ENCODE measurements at places on chromosomes 11 and 22.
A peak's percentile ranks its signal among the peaks of the same experiment; 100 is the strongest.

DNA sequence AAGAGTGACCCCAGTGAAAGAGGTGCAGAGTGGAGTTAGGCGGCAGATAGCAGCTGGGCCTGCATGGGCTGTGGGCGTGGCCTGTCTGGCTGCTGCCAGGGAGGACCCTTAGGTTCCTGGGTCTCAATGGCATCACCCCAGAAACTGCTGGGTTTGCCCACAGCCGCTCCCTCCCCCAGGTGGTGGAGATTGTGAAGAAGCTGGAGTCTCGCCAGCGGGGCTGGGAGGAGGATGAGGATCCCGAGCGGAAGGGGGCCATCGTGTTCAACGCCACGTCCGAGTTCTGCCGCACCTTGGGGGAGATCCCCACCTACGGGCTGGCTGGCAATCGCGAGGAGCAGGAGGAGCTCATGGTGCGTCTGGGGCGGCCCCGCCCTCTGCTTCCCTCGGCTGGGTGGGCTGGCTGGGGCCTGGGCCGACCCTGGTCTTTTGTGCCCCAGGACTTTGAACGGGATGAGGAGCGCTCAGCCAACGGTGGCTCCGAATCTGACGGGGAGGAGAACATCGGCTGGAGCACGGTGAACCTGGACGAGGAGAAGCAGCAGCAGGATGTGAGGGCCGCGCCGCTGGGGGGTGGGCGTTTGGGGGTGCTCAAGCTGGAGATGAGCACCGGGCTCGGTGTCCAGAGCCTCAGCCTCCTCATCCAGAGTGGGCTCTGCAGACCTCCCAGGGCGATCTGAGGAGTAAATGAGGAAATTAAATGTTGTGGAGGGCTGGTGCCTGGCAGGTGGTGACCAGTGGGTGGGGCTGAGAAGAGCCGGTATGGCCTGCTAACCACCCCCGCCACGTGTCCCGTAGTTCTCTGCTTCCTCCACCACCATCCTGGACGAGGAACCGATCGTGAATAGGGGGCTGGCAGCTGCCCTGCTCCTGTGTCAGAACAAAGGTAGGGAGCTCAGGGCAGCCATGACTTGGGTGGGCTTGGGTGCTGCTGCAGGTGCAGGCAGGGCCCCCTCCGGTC is 15.0 kb downstream of the SART1 start:
- no peak for DNase-seq

DNA sequence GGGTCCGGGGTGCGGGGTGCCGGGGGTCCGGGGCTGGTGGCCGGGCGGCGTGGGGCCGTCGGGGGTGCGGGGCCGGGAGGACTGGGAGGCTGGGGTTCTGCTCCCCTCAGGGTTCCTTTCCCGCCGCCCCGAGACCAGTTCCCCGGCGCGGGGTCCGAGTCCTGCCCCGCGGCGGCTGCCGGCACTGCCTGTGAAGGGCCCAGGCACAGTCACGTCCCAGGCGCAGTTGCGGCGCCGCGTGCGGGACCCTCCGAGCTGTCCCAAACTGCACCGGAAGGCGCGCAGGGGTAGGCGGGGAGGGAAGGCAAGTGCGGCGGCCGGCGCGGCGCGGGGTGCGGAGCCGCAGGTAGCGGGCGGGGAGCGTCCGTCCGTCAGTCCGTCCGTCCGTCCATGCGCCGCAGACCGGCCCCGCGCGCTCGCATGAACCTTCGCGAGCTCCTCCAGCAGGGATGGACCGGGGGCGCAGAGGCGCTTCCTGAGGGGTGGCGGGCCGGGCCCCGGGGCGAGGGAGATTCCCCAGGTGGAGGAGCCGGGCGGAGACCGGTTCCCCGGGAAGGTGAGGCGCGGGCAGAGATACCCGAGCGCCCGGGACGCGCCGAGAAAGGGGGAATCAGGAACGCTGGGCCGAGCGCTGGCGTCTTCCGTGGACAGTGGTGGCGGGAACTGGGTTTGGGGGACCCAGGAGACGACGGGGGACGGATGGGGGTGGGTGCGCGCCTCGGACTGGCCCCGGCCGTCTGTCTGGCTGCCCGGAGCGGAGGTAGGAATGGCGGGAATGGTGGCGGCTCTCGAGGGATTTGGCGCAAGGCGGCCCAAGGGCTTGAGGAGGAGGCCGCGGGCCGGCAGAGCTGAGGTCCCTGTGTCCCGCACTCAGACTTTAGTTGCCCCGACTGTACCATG is 3.1 kb upstream of the ADORA2A start:
- DNase-seq, result no peak

DNA sequence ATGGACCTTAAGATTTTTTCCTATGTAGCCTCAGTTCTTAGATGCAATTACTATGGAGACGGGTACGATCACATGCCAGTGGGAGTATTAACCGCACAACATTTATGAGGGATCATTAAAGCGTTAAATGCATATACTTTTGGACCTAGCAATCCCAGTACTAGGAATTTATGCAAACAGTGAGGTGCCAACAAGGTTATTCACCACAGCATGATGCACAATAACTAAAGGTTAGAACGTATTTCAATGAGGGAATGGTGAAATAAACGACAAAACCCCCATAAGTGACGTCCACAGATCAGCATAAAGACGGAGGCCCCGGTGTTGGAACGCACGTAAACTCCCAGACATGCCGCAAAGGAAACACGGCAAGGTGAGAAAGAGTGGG is 539 bp downstream of the SIRT3 start:
- DNase-seq, result peak; percentile 64

GRCh38 chr11:95450547-95451123 is 219.6 kb upstream of the SESN3 start:
- no peak for DNase-seq

- no peak for DNase-seq
Measured at GRCh38 chr22:28448625-28449024, 231.0 kb downstream of the TTC28 start.

GRCh38 chr11:62546929-62547625 is 471 bp upstream of the AHNAK start:
- DNase-seq, result no peak

GRCh38 chr11:35553831-35554230 is 28.4 kb upstream of the PAMR1 start:
- no peak for DNase-seq

GRCh38 chr11:125517116-125517770 is 21.2 kb upstream of the FEZ1 start:
- DNase-seq, result no peak

GRCh38 chr11:11157185-11157584 is 195.9 kb downstream of the CSNK2A3 start:
- DNase-seq, result no peak

GRCh38 chr22:28743852-28744251 is 2.0 kb downstream of the HSCB start:
- DNase-seq, result no peak

- no peak for DNase-seq
Measured at GRCh38 chr11:11531131-11531908, 90.5 kb downstream of the GALNT18 start.

DNA sequence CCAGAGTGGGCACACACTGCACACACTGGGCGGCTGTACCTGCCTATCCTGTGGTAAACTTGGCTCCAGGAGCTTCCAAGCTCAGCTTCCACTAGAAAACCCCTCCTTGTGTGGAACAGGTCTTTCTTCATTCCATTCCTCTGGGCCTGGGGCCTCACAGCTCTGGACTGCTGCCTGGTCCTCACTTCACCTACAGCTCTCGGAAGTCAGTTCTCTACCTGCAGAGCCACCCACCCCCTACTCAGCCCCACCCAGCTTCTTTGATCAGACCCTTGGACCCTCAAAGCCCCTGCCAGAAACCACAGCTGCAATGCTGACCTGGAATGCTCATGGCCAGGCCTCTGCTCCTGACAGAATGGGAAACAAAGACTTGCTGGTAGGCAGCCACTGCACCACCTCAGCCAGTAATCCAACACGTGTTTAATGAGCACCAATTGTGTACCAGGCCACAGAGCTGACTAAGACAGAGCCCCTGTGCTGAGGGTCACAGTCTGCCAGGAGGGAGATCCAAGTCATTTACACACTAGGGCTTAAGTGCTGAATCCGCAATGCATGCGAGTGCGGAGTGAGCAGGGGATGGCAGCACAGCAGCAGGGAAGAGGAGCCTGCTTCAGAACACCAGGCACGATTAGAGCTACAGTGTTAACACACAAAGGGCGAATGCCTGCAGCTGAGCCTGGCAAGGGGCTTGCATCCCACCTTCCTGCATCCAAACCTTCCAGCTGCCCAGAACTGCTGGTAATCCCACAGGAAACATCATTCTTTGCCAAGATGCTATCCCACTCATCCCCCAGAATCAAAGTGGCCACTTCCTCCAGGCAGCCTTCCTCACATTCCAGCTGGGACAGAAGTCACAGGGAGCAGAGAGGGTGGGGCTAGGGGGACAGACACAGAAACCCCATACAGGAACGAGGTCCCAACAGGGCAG is 4.6 kb downstream of the GNB1L start:
- DNase-seq, result no peak

DNA sequence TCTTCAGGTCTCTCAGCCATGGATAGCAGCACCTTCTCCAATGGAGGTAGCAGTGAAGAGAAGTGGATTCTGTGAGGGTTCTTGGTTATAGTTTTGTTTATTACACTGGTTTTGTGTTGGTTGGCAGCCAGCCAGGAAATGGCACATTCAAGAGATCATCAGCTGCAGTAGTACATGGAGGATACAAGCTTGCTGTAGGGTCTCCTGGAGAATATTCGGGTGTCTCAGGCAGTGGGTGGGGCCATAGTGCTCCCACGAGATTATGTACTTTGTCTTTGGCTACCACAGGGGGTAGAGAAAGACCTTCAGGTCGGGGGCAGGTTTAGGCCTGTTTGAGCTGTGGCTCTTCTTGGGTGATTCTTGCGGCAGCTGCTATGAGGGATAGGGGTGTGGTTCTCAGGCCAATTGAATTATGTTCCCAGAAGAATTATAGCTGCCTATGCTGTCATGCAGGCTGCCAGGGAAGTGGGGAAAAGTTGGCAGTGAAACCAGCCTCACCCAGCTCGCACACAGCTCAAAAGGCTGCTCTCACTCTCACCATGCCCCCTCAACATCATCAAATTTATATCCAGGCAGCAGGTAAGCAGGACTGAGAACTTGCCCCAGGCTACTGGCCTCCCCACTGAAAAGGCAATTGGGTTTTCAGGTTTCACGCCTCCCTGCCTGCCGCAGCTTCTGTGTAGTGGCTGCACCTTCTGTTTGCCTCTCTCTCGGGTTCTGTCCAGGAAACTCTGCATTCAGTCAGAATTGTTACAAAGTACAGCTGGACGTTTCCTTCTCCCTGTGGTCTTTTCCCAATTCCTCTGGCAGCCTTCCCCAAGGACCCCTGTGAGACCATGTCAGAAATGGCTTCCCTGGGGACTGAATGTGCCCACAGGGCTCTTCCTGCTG is 435.5 kb downstream of the LUZP2 start:
- no peak for DNase-seq

GRCh38 chr22:37454857-37455686 is 27.8 kb upstream of the ELFN2 start:
- no peak for DNase-seq

DNA sequence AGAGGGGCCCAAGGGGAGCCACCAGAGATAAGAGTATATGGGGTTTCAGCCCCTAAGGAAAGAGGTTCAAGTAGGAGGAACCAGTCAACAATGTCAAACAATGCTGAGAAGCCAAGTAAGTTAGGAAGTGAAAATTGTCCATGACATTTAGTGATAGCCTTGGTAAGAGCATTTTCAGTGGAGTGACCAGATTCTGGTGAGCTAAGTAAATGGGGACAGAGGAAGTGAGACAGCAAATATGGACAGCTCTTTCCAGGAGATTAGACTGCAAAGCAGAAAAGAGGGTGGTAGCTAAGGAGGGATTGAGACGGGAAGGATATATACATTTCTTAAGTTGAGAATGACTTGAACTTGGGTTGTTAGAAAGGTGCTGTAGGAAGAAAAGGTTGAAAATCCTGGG is 22.9 kb downstream of the POLD3 start:
- DNase-seq, result no peak

- no peak for DNase-seq
Measured at GRCh38 chr11:126607374-126607773, 251.9 kb downstream of the ST3GAL4 start.

DNA sequence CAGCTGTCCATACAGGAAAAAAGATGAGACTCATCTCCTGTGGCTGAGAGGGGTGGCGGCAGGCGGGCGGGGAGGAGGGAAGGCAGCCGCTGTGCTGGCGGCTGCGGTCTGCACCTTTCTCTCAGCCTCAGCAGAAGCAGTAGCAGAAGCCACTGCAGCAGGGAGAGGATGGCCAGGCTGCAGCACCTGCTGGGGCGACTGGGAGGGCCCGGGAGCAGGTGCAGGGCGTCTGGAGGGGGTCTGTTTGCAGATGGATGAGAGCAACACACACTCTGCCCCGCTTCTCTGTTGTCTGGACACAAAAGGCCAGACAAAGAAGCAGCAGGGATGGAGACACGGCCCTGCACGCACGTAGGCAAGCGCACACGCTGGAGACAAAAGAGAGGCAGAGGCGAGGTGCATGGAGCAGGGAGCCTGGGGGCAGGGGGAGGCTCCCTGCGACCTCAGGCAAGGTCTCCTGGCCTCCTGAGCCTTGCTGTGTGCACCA is 9.3 kb upstream of the MIAT start:
- DNase-seq, result no peak

DNA sequence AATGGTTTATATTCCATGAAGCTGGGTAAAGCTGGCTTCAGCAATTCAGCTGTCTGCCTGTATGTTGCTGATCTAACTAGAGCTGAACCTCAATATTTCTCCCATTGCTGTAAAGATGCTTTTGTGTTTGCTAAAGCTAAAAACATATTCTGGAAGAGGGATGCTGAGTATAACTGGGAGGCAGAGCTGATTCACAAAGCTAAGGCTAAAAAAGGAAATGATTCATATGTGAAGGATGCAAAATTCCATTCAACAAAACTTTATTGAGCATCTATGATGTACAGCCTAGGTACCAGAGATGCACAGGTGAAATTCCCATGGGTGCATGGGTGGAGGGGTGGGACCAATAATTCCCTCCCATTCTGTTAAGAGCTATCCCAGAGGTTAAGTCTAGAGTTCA is 193.9 kb downstream of the KIF18A start:
- no peak for DNase-seq

DNA sequence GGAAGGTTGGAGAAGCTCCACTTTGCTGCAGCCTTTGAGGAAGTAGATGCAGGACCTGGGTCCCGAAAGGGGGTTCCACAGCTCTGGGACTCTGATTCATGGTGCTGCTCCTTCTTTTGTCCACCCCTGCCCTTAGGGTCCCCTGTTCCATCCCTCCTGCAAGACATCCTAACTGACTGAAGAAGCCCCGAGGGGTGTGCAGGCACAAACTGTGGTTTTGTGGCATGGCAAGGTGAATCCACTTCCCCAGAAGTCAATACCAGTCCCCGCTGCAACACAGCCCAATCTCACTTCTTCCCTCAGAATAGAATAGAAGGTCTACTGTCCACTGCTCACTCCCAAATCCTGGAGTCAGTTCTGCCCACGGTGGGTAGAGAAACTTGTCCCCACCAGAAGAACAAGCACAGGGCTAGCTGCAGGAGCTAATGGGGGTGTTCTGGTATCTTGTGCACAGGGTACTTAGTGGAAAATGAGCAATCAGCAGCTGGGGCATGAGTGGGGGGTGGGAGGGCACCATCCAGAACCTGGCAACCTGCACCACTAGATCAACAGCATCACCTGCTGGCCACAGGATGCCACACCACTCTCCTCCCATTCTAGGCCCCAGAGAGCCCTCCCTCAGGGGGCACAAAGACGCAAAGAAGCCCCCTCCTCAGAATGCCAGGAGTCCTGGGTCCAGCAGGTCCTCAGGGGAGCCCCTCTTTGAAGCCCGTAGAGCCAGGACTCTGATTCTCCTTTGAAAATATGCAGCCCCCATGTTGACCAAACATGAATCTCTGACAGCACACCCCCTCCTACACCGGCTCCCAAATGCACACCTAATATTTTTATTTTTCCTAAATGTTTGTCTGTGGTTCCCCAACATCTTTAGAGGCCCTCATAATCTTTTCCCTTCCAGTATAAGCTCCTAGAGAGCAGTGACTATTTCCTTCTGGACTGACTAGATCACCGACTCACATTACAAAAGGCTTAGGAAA is 14.1 kb downstream of the SPATA19 start:
- DNase-seq, result no peak

All from activated naive CD8-positive, alpha-beta T cell treated with anti-CD3 and anti-CD28 coated beads, Interleukin-2, amount 50 U/mL, for 16 hours (primary cell).